ENCODE measurements at places on chromosomes 2 and 18.

DNA sequence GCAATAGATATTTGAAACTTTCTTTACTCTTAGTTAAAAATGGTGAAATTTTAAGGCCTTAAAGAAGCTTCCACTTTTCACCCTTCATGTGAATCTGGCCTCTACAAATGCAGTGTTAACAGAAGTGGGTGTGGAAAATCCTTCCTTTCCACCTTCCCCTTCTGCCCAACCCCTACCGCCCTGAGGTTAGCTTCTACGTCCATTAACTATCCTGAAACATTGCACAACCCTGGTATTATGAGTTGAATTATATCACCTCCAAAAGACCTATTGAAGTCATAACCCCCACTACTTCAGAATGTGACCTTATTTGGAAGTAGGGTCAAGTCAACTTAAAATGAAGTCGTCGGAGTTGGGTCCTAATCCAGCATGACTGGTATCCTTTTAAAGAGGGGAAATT lies 80.8 kb upstream of the ACSL3 start:
- DNase-seq: no peak

DNA sequence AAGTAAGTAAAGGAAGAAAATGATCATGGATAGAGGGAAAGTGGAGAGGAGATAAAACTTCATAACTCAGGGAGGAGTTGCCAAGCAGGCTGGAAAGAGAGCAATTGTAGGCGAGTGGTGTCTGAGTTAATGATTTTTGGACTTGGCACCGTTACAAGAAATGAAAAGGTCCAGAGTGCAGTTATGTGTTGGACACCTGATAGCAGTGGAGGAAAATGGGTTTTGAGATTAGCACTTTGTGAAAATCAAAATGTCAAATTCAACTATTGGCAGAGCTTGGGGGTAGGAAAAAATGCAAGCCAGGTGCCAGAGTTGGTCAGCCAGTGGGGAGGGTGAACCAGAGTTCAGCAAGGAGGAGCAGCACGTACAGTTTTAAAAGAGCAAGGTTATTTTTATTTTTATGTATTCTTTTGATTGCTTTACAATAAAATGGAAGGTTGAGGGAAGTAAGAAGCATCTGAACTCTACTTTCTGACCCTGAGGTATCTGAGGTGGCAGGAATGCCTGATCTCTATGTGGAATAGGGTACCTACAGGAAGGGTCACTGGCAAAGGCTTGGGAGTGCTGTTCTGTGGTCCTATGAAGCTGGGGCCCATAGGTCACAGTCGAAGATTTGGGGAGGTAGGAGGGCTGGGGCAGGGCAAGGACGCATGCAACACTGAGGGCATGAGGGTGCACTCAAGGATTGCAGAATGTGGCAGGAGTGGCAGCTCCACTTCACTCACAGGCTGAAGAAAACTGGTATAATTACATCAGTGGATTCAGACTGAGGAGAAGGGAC lies 127.5 kb downstream of the CD8B2 start:
- no peak for DNase-seq

DNA sequence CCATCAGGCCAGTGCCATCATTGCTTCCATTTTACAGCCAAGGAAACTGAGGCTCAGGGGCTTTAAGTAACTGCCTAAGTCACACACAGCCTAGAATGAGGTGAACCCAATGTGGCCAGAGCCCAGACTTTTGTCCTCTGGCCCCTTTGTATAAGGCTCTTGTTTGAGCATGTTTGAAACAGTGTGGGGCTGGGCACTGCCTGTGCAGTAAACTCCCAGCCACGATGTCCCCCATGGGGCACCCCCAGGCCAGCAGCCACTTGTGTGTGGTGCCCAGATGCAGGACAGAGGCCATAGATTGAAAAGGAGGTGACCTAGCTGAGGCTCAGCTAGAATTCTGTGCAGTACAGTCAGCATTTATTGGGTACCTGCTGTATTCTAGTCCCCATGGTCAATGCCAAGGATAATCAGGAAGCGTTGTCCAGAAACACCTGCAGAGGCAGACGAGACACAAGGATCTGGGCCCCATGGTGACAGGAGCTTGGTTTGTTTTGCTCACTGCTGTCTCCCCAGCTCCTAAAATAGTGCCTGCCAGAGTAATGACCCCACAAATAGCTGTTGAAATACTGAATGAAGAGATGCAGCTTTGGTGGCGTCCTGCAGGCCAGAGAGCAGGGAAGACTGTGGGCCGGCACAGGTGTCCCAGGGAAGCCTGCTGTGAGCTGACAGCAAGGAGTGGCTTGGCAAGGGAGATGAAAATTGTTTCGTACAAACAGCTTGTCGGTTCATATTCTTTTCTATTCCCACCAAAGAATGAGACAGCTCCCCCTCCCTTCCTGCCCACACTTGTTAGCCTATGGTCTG lies 160.7 kb downstream of the LDLRAD4 start:
- DNase-seq: no peak

DNA sequence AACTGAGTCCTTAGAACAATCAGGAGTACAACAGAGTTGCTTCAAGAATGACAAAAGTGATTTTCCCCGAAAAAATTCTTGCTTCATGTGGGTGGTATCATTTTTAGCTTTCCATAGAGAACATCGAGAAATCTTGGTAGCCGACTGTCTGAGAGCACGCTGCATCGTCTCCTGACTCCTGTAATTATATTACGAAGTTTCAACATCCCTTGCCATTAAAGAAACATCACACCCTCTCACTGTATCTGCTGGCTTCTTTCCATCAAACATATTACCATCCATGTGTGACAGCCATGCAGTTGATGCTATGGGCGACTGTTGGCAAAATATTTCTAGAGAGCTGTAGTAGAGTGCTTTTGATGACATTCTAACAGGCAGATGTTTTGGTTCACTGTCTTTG lies 311.2 kb downstream of the CMPK2 start:
- no peak for DNase-seq

GRCh38 chr2:165462443-165462842 lies 7.1 kb upstream of the CSRNP3 start:
- DNase-seq: no peak

DNA sequence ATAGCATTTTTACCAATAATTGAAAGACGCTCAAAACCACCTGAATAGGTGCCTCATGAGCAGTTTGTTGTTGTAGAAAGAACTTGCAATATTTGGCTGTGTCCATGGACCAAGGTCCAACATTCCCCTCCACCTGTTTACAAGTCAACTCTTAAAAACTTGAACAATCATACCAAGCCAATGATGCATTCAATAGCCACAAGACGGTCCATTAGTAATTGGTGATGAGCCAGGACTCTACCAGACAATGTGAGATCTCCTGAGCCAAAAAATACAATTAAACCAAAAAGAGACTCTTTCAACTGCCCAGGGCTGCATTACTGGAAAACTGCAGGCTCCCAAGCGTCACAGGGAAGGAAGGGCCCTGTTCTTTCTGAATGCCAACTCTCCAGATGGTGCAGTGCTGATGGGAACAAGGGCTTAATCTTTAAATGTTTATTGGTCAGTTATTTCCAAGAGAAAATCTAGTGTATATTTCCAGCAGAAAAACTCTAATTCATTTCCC lies 118.8 kb upstream of the EPB41L3 start:
- no peak for DNase-seq

Measured in hematopoietic multipotent progenitor cell treated with erythropoietin and hydrocortisone succinate and interleukin-3 and kit ligand, for 15 days (in vitro differentiated cells).